MM.1S (cell line): ENCODE measurements at places on chromosomes 1 and 21.

GRCh38 chr21:34590520-34590919 lies 24.4 kb downstream of the RCAN1 start:
- no peaks in the 10 kb centered on the region for H3K36me3 ChIP-seq
- no peaks in the 10 kb centered on the region for H3K4me1 ChIP-seq
- no peak overlapping the region for H3K4me3 ChIP-seq
- DNase-seq = no peak

- peaks cover 39% of the 10 kb centered on the region for H3K4me1 ChIP-seq
- no peaks in the 10 kb centered on the region for H3K27me3 ChIP-seq
Observed at GRCh38 chr1:224623743-224624333, 7.7 kb downstream of the CNIH3 start.

- no peak overlapping the region for H3K27ac ChIP-seq
- no peak overlapping the region for H3K4me3 ChIP-seq
Observed at GRCh38 chr1:44571712-44572571, 102.3 kb downstream of the TMEM53 start.

- DNase-seq = no peak
- no peaks in the 10 kb centered on the region for H3K36me3 ChIP-seq
Observed at GRCh38 chr1:147924813-147925212, 3.4 kb upstream of the GPR89B start.

- no peaks in the 10 kb centered on the region for H3K4me1 ChIP-seq
- no peaks in the 10 kb centered on the region for H3K27me3 ChIP-seq
- H3K4me3 ChIP-seq = no peak overlapping the region
- no peak overlapping the region for H3K27ac ChIP-seq
- no peaks in the 10 kb centered on the region for H3K36me3 ChIP-seq
- DNase-seq = no peak
Observed at GRCh38 chr1:170863621-170864020, 71.7 kb upstream of the MROH9 start.
